ENCODE measurements at places on chromosomes 2 and 18.

GRCh38 chr2:35410431-35411061 lies 945.0 kb upstream of the CRIM1 start:
- peak; percentile 40 for DNase-seq

DNA sequence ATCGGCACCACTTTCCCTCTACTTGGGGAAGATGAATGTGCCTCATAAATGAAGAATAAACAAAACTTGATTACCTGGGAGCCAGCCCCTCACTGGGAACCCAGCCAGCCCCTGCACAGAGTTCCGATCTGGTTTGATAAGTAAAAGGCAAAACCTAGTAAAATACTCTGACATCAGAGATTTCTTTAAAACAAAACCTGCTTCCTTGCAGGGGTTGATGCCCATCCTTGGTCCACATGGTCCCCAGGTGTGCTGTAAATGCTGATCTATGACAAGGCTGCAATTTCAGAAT lies 218.8 kb upstream of the APCDD1 start:
- DNase-seq: no peak

DNA sequence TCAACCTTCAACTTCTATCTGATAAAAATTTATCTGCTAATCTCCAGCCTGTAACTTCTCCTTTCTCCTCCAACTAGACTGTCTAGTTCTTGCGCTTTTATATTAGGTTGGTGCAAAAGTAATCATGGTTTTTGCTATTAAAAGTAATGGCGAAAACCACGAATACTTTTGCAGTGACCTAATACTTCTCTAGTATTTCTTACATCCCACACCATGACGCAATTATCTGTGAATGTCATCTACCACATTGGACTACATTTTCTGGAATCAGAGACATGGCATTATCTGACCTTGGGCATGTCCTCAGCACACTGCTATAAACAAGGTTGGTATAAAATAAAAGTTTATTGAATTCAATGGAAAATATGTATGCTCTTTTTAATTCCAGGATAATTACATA lies 370.2 kb upstream of the LYPD1 start:
- DNase-seq: no peak

DNA sequence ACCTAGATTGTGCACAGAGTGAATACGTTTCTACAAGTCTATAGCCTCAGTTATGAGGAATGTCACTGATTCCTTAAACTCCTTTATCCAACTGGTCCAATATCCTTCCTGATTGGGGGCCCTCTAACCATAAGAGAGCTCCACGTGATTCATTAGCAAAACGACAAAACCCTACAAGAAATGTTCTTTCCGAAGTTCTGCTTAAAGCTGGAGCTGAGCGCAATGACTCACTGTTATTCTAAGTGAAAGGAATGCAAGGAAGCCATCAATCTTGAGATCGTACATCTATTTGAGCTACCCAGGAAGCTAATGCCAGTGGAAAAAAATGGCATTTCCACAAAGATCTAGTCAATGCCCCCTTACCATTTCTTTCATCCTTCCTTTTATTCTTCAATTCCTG lies 354.9 kb upstream of the CDH20 start:
- no peak for DNase-seq

DNA sequence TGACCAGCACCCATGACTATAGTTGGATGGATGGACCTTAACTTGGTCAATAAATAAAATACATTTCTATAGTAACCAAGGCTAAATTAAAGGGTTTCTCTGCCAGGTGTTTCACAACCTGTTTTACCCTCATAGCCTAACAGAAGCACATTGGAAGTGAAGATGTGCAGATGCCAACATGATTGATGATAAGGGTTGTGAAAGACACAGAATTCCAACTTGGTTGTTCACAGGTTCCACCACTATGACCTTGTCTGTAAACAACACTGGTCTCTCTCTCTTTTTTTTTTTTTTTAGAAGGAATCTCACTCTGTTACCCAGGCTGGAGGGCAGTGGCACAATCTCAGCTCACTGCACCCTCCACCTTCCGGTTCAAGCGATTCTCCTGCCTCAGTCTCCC lies 37.5 kb upstream of the PTH2R start:
- DNase-seq: no peak

DNA sequence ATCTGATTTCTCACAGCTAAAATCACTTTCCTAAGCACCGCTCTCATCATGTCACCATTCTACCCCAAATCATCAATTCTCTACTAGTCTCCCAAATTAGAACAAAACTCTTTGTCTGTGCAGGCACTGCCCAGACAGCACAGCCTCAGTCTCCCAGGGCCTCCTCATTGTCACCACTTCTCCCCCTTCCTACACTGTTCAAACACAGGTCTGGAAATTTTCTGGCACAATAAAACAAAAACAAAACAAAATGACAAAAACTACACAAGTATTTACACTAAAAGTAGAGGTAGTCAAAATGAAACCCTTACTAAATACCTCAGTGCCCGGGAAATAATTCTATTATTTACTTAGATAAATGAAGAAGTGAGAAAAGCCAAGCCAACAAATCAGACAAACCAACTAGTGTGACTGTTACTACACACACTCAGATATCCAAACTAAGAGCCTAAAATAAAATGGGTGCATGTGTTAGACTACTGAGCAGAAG lies 156.2 kb upstream of the DNMT3A start:
- no peak for DNase-seq

GRCh38 chr2:213934560-213934959 lies 476.3 kb upstream of the VWC2L start:
- DNase-seq: peak; percentile 60

DNA sequence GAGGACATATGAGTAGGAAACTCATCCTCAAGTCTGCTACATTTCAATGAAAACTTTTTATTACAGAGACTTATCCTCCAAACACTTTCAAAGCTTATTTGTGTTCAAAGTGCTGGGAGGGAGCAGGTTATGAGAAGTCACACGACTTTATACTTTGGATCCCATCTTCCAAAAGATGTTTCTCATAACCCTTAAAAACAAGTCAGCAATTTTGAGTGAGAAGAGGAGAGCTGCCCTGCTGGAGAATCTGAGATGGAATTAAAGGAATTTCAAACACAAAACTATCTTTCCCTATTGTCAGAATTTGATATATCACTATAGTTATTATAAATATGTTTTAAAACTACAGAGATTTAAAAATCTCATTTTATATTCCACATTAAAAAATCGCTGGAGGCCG lies 45.8 kb downstream of the ROCK2 start:
- no peak for DNase-seq

GRCh38 chr2:71943238-71944182 lies 204.2 kb downstream of the CYP26B1 start:
- DNase-seq: no peak

- no peak for DNase-seq
Observed at GRCh38 chr2:3159782-3160545, 217.7 kb downstream of the EIPR1 start.

DNA sequence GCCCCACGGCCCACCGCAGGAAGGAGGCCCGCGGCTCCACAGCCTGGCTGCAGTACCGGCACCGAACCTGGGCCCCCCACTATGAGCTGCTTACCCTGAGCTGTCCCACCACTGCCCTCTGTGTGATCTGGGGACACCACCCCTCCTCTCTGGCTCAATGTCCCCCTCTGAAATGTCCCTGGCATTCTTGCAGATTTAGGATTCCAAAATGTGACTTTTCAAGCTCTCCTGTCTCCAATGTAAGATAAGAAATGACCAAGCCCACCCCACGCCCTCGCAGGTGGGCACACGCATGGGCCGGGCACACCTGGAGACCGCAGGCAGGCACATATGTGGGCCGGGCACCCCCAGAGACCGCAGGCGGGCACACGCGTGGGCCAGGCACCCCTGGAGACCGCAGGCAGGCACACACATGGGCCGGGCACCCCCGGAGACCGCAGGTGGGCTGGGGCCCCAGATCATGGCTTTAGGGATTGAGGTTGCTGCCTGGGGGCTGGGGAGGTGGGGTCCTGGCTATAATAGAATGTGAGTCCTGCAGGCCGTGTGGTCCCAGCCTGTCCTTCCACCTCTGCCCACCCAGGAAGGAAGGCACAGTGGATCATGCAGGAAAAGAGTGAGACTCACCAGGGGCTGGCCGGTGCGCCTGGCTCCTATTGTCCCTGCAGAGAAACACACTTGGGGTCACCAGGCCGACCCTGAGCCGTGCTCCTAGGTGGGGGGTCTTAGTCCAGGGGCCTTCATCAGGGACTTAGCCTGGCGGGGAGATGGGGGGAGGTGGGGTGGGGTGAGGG lies 7.2 kb downstream of the PDCD1 start:
- DNase-seq: no peak

GRCh38 chr2:148533685-148534084 lies 110.9 kb upstream of the EPC2 start:
- peak; percentile 29 for DNase-seq

GRCh38 chr2:233061591-233062450 lies 1.7 kb downstream of the INPP5D start:
- peak; percentile 46 for DNase-seq

GRCh38 chr18:34321066-34321465 lies 96.4 kb upstream of the NOL4 start:
- no peak for DNase-seq

GRCh38 chr2:71714601-71715240 lies 261.4 kb downstream of the DYSF start:
- DNase-seq: no peak

DNA sequence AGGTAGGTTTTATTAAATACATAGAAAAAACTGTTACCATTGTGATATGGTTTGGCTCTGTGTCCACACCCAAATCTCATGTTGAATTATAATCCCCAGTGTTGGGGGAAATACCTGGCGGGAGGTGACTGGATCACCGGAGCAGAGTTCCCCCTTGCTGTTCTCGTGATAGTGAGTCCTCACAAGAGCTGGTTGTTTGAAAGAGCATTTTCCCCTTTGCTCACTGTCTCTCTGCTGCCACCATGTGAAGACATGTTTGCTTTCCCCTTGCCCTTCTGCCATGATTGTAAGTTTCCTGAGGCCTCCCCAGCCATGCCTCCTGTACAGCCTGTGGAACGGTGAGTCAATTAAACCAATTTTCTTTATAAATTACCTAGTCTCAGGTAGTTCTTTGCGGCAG lies 352.7 kb upstream of the SLC39A10 start:
- no peak for DNase-seq

All from inflammatory macrophage treated with lipopolysaccharide for 4 hours (primary cell).